ENCODE measurements at places on chromosomes 12 and 14.

DNA sequence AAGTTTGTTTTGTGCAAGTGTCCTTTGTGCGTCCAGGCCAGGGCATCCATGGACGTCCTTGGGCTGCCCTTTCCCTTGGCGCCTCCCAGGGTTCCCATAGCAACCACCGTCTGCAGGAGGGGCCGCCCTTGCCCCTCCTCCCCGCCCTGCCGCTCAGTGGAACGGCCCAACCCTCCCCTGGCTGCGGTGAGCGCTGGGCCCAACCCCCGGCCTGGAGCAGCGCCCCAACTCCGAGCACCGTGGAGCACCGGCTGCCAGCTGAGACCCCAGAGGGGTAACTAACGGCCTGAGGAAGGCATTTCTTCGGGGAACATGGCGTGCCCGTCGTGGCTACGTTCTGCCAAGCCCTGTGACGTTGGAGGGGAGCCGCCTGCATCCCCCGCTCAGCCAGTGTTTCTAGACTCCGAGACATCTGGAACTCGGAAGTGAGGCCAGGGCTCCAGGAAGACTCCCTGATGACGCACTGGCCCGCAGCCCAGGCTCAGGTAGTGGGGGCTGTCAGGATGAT, 5.3 kb upstream of the ACACB start:
- peak; percentile 42 for DNase-seq
- H3K4me3 ChIP-seq = peak overlapping the region; percentile 61
- H3K27me3 ChIP-seq = no peaks in the 10 kb centered on the region
- peak overlapping the region; percentile 41 for H3K27ac ChIP-seq
- H3K36me3 ChIP-seq = peaks cover 18% of the 10 kb centered on the region
- no peaks in the 10 kb centered on the region for H3K4me1 ChIP-seq

- H3K36me3 ChIP-seq = no peaks in the 10 kb centered on the region
- H3K27ac ChIP-seq = no peak overlapping the region
- peaks cover 8% of the 10 kb centered on the region for H3K4me1 ChIP-seq
- H3K27me3 ChIP-seq = no peaks in the 10 kb centered on the region
Observed at GRCh38 chr12:121209221-121209620, 708 bp upstream of the P2RX4 start.

DNA sequence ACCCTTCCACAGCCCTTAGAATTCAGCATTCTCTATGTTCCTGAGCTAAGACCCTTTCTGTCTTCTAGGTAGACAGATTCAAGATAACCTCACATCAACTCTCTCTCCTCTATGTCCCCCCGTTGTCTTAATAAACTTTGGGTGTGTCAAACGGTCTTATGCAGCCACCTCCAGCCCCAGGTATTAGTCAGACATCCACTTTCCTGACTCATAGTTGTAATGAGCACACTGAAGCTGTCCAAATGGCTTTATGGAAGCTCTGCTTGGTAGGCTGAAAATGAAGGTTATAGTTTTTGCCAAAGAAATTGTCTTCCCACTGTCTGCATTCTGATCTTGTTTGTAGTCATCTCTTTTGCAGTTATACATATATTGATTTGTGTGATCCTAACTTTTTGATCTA, 482.0 kb downstream of the RMST start:
- DNase-seq = no peak
- no peaks in the 10 kb centered on the region for H3K27me3 ChIP-seq
- H3K4me3 ChIP-seq = no peak overlapping the region

DNA sequence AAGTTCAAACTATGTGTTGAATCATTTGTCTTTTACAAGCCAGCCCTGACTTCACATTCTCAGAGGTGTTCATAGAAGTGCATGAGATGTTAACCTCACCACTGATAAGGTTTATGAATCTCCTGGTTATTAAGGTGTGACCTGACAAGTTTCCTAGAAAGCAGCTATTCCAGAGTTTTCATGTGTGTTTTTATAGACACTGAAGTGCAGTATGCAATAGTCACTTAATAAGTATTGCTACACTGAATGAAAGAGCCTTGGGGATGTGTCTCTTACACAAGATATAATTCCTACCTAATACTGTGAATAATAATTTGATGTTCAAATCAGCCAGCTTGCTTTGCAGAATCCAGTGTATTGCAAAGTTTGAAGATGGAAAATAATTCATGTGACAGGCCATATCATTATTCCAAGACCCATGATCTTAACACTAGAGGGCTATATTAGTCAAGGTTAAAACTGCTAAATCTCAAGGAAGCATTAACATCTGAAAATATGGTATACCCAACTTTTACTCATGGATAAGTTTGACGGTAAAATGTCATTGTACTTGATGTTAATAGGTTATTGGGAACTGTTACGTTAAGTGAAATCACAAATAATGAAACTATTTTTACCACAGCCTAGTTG, 13.0 kb downstream of the SLC25A3 start:
- H3K4me1 ChIP-seq = no peaks in the 10 kb centered on the region
- peaks cover 23% of the 10 kb centered on the region for H3K36me3 ChIP-seq
- no peak overlapping the region for H3K4me3 ChIP-seq
- no peaks in the 10 kb centered on the region for H3K27me3 ChIP-seq

GRCh38 chr12:56230432-56231183, 757 bp downstream of the SLC39A5 start:
- no peak overlapping the region for H3K27ac ChIP-seq
- peaks cover under 1% of the 10 kb centered on the region for H3K4me1 ChIP-seq
- H3K27me3 ChIP-seq = no peaks in the 10 kb centered on the region
- H3K36me3 ChIP-seq = no peaks in the 10 kb centered on the region
- DNase-seq = no peak
- H3K4me3 ChIP-seq = no peak overlapping the region

- H3K4me1 ChIP-seq = peaks cover 4% of the 10 kb centered on the region
- H3K36me3 ChIP-seq = no peaks in the 10 kb centered on the region
- no peaks in the 10 kb centered on the region for H3K27me3 ChIP-seq
- H3K27ac ChIP-seq = no peak overlapping the region
Observed at GRCh38 chr12:49232940-49233841, 31.7 kb upstream of the TUBA1C start.

DNA sequence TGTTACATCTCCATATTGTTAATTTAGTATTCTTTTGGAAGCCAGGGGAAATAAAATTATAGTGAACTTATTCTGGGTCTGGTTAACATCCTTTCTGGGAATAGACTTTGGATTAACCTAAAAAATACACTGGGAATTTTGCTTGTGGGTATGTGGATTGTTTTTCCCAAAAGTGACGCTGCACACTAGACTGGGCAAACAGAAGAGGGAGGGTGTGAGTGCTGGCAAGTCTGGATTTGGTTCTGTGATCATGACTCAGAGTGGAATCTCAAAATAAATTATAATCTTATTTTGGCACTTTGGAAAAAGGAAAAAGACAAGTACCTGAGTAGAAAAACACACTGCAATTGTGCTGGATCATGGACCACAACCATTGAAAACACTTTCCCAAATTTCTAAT, 15.2 kb upstream of the LUM start:
- H3K4me1 ChIP-seq = peaks cover 36% of the 10 kb centered on the region
- H3K4me3 ChIP-seq = no peak overlapping the region
- DNase-seq = peak; percentile 27

GRCh38 chr12:38776647-38777046, 128.7 kb downstream of the CPNE8 start:
- no peak overlapping the region for H3K27ac ChIP-seq
- H3K36me3 ChIP-seq = no peaks in the 10 kb centered on the region
- no peak overlapping the region for H3K4me3 ChIP-seq
- peak; percentile 8 for DNase-seq
- no peaks in the 10 kb centered on the region for H3K27me3 ChIP-seq

- H3K27me3 ChIP-seq = no peaks in the 10 kb centered on the region
- H3K4me3 ChIP-seq = no peak overlapping the region
- H3K36me3 ChIP-seq = no peaks in the 10 kb centered on the region
- DNase-seq = no peak
- no peak overlapping the region for H3K27ac ChIP-seq
Observed at GRCh38 chr14:61064856-61065255, 83.8 kb downstream of the SLC38A6 start.

- no peaks in the 10 kb centered on the region for H3K27me3 ChIP-seq
- no peak for DNase-seq
- H3K4me3 ChIP-seq = no peak overlapping the region
- H3K27ac ChIP-seq = no peak overlapping the region
- H3K36me3 ChIP-seq = no peaks in the 10 kb centered on the region
Observed at GRCh38 chr12:26150736-26151450, 26.1 kb upstream of the BHLHE41 start.

DNA sequence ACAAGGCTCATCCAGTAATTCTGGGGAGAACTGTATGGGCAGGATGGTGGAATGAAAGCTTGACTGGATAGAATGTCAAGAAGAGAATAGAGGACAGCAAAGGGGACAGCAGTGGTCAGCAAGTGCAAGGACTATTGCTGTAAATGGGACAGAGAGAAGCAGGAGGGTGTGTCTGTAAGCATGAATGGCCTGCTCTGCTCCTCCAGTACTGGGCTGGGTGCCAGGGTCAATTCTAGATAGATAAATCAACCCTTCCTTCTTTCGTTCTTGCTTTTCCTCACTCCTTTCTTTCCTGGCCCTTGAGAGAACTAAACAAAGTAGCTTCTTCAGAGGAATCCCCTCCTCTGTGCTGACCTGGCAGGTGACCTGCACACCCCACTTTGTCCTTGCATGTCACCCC, 1019.2 kb downstream of the BCL11B start:
- H3K27ac ChIP-seq = no peak overlapping the region
- no peaks in the 10 kb centered on the region for H3K27me3 ChIP-seq
- H3K4me1 ChIP-seq = no peaks in the 10 kb centered on the region
- no peaks in the 10 kb centered on the region for H3K36me3 ChIP-seq
- H3K4me3 ChIP-seq = no peak overlapping the region

DNA sequence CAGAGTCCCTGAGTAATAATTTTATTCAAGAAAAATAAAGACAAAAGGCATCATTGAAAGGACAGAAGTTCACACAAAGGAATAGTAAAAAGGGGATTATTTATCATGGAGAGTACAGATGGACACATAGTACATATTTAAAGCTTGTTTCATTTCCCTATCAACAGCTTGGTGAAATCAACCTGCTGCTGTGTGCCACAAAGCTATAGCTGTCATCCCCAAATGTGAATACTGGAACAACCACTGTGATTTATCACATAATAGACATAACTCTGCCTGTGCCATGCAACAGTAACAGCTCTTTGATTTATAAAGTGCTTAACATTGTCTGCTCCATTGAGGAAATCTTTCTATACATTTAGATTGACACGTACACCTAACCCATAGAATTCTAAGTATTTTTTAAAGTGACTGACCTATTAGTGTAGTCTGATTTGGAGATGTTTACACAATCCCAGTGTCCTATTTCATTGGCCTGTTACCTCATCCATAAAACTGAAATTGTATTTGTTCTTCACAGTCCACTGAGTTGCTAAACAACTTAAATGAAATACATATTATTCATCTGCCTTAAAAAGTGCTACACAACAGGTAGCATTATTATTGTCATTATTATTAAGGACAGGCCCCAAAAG, 3.3 kb downstream of the NEMF start:
- H3K27me3 ChIP-seq = no peaks in the 10 kb centered on the region
- peaks cover 32% of the 10 kb centered on the region for H3K4me1 ChIP-seq
- H3K4me3 ChIP-seq = 0 out of 2 replicates have a peak overlapping the region, but pooled peaks have one; percentile 1
- DNase-seq = peak; percentile 89

GRCh38 chr14:28297559-28297958, 469.0 kb upstream of the FOXG1 start:
- H3K36me3 ChIP-seq = no peaks in the 10 kb centered on the region
- H3K4me1 ChIP-seq = peaks cover 4% of the 10 kb centered on the region
- H3K27me3 ChIP-seq = no peaks in the 10 kb centered on the region
- no peak for DNase-seq
- H3K27ac ChIP-seq = no peak overlapping the region

- H3K4me3 ChIP-seq = no peak overlapping the region
- DNase-seq = no peak
- no peaks in the 10 kb centered on the region for H3K27me3 ChIP-seq
- H3K36me3 ChIP-seq = peaks cover 3% of the 10 kb centered on the region
- H3K4me1 ChIP-seq = no peaks in the 10 kb centered on the region
Observed at GRCh38 chr12:89740943-89741342, 32.3 kb upstream of the ATP2B1 start.

DNA sequence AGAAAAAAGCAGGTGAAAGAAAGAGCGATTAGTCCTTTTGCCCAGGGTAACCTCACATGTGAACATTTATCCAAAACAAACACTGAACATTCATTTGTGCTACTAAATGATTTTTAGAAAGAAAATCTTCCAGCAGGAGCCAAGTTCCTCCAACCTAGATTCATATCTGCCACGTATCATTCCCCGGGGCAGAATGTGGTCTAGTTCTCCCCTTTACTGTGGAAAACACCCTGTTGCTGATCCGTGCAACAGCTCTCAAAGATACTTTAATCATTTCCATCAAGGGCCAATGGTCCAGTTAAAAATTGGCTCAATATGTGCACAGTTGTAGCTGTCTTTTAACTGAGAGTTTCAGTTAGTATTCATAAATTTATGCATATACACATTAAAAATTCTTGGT, 479.1 kb downstream of the ATP23 start:
- no peaks in the 10 kb centered on the region for H3K27me3 ChIP-seq
- H3K27ac ChIP-seq = peak overlapping the region; percentile 89
- no peaks in the 10 kb centered on the region for H3K36me3 ChIP-seq
- peaks cover 57% of the 10 kb centered on the region for H3K4me1 ChIP-seq
- DNase-seq = peak; percentile 88

GRCh38 chr12:14416658-14417057, 51.2 kb downstream of the ATF7IP start:
- no peaks in the 10 kb centered on the region for H3K27me3 ChIP-seq
- peak; percentile 50 for DNase-seq
- H3K4me3 ChIP-seq = no peak overlapping the region
- H3K36me3 ChIP-seq = peaks cover 10% of the 10 kb centered on the region
- H3K27ac ChIP-seq = no peak overlapping the region

DNA sequence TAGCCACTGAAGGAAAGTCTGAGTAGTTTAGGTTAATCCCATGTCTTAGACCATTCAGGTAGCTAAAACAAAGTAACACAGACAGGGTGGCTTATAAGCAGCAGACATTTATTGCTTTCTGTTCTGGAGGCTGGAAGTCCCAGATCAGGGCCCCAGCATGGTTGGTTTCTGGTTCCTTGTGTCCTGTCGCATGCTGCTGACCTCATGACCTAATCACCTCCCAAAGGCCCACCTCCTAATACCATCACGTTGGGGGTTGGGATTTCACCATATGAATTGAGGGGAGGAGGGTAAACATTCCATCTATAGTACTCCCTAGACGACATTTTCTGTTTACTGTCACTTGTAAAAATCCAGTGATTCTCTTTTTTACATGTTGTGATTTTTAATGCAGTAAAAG, 148.6 kb downstream of the FBXL14 start:
- H3K4me1 ChIP-seq = no peaks in the 10 kb centered on the region
- no peak overlapping the region for H3K4me3 ChIP-seq
- no peak for DNase-seq
- H3K27ac ChIP-seq = no peak overlapping the region
- H3K27me3 ChIP-seq = no peaks in the 10 kb centered on the region
- no peaks in the 10 kb centered on the region for H3K36me3 ChIP-seq
